Right hindlimb (tissue), 1 donor: ENCODE measurements at places on chromosomes 12 and 14.
A peak's percentile ranks its signal among the peaks of the same experiment; 100 is the strongest.

- DNase-seq, result no peak
These were observed 91.0 kb upstream of the EEA1 start for GRCh38 chr12:93019975-93020630.

DNA sequence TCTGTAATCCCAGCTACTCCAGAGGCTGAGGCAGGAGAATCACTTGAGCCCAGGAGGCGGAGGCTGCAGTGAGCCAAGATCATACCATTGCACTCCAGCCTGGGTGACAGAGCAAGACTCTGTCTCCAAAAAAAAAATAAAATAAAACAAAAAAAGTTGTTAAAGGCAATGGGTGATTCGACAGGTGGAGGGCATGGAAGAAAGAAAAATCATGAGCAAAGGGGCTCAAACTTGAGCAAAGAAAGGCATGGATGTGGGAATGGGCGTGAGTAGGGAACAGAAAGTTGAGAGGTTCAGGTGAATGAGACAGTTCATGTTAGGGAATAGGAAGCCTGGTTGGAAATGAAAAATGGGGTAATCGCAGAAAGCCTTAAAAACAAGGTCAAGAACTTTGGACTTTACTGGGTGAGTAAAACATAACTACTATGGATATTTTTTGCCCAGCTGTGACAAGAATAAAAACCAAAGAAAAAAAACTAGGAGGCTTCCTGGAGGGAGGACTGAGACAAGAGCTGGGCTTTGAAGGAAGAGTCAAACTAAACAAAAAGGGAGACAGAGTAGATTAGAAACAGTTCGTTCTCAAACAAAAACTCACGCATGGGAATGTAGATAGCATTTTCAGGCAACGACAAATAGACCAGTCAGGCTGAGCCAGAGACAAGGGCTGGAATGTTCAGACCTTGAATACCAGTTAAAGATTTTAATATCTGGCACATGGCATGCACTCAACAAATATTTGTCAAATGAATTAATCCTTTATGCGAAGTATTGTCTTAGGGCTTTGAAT lies 18.8 kb downstream of the PYM1 start:
- no peak for DNase-seq

- no peak for DNase-seq
These were observed 49.0 kb downstream of the HELB start for GRCh38 chr12:66351301-66351700.

DNA sequence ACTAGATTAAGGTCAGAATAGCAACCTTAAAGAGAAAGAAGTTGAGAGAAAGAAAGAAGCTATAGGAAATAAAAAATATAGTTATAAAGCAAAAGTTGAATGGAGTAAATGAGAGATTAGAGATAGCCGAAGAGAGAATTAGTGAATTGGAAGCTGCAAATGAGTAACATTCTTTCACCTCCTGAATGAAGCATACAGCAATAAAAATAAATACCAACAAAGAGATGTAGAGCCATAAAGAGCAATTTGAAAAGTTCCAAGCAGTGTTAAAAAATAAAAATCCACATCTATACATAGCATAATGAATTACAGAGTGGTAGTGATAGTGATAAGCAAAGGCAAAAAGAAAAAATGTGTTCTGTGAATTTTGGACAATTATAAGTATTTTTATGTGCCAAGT lies 177.9 kb downstream of the VRK1 start:
- DNase-seq, result no peak

DNA sequence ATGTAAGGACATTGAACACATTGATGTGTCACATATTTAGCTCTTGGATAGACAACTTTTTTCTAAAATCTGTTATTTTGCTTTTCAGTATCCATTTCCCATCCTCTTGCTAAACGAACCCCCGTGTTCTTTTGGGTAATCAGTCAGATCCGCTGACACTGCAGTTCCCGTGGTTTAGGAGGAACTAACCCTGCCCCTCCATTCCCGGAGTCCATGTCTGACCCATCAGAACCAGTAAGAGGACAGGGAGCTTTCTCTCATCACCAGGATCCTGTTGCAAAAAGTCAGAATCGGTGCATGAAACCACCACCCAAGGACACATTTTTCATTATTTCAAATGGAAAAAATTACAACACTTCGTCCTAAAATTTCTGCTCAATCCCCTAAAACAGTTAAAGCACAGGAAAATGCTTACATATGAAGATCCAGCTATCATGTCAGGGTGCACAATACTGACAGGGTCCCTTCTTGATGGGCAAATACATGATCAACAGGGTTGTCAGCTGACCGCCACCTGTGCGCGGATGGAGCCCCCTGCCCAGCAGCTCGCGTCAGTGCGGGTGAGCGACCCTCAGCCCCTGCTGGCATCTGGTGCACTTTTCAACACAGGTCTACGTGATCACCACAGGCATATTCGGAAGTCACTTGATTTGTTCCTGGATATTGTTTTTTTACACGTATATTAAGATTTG lies 276.8 kb downstream of the ADGRD1 start:
- peak; percentile 14 for DNase-seq
